GM23248 (cell line): ENCODE measurements at places on chromosomes 11 and 22.
A peak's percentile ranks its signal among the peaks of the same experiment; 100 is the strongest.

DNA sequence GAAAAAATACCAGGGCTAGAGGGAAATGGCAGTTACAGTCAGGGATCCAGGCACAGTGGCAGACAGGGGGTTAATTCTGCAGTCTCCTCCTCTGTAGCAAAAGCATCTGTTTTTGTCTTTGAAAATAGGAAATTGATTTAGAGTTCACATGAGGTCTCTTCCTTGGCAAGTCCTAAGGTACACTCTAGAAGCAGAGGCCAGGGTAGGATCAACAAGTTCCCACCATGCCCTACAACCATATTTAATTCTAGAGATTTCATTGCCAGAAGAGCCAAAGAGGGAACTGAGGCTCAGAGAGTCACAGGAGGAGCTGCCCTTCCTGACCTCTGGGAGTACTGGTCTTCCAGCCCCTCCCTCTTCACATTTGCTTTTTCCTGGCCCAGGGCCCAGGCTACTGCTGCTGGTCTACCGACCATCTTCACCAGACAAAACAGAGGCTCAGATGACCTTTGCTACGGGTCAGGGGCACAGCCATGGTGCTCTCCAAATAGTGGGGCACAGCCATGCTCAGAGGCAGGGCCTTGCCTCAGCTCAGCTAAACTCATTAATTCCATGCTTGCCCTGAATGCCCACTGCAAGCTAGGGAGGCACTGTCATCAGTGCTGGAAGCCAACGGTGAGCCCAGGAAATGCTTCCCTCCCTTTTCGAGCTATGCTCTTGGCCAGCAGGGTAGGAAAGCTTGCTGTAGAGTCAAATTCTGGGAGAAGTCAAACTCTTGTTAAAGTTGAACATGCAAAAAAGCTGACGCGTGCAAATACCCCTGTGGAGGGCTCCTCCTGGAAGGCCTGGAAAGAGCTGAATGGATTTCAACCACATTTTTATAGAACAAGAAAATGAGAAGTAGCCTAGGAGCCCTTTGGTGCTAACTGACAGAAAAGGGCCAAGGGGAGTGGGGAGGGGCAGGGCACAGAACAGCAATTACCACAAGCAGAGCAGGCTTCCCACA lies 11.7 kb upstream of the CHRM4 start:
- no peak for DNase-seq

- no peak for DNase-seq
Observed at GRCh38 chr11:37450613-37451012, 852.6 kb upstream of the RAG2 start.

DNA sequence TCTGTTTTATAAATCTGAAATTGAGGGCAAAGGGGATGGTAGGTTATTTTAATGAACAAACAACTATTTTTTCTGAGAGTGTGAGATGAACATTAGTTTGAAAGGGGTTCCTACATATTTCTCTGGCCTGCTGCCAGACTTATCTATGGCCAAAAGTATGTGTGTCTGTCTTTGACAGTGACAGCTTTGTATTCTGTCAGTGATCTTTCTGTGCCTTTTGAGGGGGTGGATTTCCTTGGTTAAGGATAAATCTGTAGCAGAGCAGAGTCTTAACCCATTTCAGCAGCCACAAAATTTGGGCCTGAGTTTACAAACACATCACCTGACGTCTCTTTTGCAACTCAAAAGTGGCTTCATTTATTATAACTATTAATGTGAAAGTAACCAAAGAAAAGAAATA lies 30.9 kb downstream of the ZFTA start:
- DNase-seq = no peak

- no peak for DNase-seq
Observed at GRCh38 chr22:26845021-26845743, 187.8 kb downstream of the MIAT start.

DNA sequence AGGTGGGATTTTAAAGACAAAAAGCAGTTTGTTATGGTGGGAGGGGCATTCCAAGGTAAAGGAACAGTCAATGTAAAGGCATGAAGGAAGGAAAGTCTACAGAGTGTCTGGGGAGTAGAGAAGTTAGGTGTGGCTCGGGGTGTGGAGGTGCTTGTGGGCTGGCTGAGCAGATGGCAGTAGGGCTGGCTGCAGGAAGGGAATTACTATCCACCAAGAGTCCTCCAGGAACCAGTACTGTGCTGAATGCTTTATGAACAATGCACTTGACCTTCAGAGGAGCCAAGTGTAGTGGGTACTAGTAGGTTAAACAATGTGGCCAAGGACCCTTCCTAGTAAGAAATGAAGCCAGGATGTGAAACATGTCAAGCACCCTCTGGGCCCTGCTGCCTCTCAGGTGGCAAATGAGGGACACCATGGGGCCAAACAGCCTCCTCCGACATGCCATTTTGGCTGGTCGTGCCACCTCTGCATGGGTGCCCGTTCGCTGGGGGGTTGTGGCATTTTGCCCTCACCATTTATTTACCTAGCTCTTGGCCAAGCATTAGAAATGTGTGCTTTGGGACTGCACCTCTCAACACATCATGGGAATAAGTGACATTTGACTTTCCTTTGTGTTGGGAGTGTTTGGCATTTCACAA lies 123.6 kb upstream of the TENM4 start:
- no peak for DNase-seq

DNA sequence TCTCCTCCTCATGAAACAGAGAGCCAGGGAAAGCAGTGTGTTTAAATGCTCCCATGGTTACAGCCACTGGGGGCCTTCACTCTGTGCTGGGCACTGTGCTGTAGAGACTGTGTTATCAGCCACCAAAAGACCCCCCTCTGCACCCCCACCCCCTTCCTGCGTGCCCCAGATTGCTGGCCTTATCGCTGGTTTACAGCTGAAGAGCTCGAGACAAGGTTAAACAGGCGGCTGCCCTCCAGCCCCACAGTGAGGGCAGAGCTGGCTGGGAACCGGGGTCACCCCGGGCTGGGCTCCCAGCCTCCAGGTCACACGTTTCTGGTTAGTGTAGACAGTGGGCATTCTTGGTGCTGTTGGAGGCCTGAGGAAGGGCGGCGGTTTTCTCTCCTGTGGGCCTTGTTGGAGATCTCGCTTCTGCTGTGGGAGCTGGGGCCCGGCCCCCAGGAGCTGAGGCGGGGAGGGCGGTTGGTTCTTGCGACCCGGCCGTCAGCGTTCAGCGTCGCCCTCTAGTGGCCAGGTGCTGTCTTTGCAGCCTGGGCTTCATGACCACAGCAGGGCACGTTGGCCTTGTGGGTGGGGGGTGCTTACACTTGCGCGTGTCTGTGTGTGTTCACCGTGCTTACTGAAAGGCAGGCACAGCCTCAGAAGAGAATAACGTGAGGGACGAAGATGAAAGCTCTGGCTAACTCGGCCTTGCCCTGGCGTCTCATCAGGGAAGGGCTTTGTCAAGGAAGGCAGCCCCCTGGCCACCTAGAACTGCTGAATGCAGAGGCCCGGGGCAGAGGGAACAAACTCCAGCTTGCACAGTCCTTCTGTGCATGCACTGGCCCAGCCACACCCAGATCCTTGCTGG lies 40.8 kb downstream of the TBC1D22A start:
- DNase-seq = peak; percentile 20

- DNase-seq = no peak
Observed at GRCh38 chr22:17724241-17724640, 50.0 kb downstream of the BID start.

- DNase-seq = no peak
Observed at GRCh38 chr11:24755260-24755839, 258.5 kb downstream of the LUZP2 start.

- peak; percentile 43 for DNase-seq
Observed at GRCh38 chr11:47566149-47566698, 825 bp downstream of the PTPMT1 start.

DNA sequence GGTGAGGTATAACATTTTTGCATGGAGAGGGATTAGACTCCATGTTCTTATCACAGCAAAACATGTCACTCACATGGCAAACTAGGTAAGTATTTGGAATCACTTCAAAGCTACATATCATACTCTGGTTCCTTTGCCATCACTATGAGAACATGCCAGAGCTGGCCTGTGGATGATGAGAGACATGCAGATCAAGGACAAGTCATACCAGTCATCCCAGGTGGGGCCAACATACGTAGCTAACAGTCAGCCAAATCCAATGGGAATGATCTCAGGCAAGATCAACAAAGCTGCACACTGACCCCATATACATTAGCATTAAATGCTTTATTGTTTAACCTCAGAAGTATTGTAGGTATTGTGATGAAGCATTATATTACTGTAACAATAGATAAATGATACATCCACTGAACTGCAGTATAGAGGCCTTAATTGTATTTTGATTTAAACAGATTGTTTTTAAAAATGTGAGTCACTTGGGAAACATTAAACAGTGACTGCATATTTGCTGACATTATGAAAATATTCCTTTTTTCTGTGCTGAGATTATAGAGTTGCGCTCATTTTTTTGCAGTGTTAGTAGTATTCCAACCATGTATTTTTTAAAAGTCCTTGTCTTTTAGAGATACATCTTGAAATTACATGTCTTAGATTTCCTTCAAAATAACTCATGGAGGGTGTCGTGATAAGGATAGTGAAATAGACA lies 37.3 kb upstream of the ARL14EP start:
- DNase-seq = no peak

- no peak for DNase-seq
Observed at GRCh38 chr11:1055990-1056771, 18.5 kb upstream of the MUC2 start.

DNA sequence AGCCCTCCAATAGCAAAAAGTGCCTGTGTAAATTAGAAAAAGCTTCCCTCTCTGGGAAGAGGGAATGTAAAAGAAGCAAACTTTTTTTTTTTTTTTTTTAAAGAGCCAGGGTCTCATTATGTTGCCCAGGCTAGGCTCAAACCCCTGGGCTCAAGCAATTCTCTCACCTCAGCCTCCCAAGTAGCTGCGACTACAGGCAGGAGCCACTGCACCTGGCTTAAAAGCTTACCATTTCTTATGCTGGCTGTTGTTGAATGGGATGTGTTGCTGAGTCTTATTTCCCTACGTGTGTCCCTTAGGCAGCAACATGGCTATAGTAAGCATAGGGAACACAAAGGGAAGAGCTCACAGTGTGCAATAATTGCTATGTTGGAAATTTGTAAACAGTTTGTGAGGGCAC lies 225.5 kb upstream of the CCDC90B start:
- no peak for DNase-seq

DNA sequence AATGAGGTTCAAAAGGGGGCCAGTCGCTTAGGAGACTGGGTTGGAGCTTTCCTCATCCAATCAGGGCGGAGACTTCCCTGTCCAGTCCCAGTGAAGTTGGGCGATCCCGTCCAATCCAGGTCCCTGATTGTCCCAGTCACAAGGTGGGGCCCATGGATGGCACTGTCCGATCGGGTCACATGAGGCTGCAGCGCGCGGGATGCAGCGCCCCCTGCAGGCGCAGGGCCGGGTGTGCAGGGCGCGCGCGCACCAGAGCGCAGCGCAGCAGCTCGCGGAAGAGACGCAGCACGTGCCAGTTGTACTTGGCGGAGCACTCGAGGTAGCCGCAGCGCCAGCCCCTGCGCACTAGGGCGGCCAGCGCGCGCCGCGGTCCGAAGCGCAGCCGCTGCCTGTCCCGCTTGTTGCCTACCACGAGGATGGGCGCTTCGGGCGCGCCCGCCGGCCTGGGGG lies 2.3 kb downstream of the RASL10A start:
- DNase-seq = peak; percentile 68

DNA sequence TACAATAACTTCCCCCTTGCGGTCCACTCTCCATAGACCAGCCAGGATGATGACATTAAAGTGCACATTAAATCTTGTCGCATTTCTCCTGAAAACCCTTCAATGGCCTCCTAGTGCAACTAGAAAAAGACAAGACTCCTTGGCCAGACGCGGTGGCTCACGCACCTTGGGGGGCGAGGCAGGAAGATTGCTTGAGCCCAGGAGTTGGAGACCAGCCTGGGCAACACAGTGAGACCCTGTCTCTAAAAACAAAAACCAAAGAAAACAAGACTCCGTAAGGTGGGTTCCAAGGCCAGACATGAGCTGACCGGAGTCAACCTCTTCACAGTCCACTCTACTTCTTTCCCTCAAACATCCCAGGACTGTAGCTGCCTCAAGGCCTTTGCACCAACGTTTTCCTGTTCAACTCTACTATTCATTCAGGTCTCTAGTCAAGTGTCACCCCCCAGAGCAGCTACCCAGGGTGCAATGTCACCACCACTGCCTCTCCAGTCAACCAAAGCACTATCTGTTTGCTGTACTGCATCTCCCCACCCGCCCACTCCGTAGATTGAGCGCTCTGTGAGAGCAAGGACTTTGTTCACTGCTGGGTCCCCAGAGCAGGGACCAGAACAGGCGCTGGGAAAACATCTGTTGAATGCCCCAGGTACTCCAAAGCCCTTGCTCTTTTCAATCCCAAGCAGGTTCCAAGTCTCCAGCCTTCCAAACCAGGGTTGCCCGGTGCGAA lies 739 bp downstream of the ZMAT5 start:
- peak; percentile 36 for DNase-seq

- no peak for DNase-seq
Observed at GRCh38 chr11:14589421-14589820, 54.2 kb upstream of the PDE3B start.

GRCh38 chr11:27717801-27718229 lies 17.6 kb upstream of the BDNF start:
- DNase-seq = peak; percentile 49

GRCh38 chr22:36405221-36405661 lies 17.5 kb upstream of the MYH9 start:
- DNase-seq = no peak

DNA sequence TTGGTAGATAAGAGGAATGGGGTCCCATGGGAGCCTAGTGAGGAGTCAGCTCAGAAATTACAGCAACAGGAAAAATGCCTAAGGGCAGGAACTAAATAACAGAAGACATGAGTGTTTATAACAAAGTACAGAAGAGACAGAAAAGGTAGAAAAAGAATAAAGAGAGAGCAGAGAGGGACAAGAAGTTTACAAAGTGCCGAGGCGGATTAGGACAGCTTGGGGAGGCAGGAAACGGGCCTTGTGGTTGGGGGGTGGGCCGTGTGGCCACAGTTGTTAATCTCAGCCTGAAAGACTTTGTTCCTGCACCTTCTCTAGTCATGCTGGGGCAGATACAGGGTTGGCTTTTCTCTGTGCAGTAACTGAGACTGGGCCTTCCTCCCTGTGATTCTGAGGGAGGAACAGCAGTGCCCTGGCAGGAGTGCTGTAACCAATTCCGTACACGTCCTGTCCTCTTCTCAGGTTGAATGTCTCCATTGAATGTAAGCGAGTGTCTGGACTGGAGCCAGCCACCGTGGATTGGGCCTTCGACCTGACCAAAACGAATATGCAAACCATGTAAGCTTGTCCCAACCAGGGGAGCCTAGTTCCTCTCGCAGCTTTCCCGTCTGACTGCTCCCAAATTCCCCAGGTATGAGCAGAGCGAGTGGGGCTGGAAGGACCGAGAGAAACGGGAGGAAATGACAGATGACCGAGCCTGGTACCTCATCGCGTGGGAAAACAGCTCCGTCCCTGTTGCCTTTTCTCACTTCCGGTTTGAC lies 13.2 kb downstream of the NAA40 start:
- DNase-seq = peak; percentile 23

- no peak for DNase-seq
Observed at GRCh38 chr22:26615830-26616435, 1.9 kb downstream of the CRYBB1 start.
